ENCODE measurements at places on chromosomes 3 and 15.

DNA sequence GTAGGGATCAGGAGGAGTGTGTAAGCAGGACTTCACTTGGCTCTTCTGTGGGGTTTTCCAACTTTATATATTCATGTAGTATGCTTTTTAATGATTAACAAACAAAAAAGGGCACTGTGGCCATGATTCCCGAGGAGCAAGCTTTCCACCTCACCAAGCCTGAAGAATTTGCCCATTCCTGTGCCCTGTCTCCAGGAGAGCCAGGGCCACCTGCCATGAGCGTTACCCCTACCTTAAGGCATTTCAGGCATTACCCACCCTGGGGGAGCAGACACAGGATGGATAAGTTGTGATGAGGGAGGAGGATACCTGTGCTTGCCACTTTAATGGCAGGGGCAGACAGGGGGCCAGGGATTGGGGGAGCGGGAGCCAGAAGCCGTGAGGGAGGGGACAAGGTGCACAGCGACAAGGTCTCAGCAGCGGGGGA is 3.0 kb downstream of the TRPM1 start:
- no peak for DNase-seq

DNA sequence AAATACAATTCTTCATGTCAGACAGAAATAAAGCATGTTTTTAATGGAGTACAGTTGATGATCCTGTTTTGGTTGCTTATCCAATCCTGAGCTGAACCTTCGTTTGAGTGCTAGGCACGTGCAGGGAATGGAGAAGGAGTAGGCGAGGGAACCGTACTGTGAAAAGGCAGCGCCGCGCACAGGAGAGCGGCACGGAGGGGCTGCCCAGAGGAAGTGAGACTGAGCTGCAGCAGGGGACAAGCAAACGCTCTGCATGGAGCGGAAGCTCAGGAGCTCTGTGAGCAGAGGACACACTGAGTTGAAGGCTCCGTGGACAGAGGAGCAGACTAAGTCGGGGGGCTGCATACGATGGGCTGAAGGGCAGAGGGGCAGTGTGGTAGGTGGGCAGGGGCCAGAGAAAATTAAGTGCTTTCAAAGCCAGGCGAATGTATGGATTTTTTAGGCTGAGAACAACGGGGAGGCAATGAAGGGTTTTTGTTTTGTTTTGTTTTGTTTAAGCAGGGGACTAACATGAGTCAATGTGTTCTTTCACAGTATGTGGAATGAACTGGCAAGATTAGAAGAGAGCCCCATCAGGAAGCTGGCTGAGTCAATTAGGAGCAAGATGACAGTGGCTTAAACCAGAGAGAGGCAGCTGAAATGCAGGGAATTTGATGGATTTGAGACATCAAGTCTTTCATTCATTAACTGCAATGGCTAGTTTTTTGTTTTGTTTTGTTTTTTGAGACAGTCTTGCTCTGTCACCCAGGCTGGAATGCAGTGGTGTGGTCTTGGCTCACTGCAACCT is 23.8 kb upstream of the TM2D3 start:
- no peak for DNase-seq

DNA sequence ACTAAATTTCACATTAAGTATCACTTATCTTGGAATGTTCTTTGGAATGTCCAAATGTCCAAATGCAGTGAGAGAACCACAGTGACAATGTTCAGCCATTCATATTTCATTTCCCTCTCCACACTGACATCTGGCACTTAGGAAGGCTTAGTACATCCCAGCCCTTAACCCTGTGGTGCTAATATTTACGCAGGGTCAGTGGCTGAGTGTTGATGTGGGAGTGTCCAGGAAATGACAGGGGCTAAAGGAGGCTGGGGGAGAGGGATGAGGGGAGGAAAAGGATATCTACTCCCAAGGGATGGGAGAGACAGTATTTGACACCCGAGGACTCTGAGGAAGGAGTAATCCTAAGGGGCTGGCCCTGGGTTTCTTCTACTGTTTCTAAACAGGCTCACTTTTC is 14.1 kb upstream of the CCR4 start:
- no peak for DNase-seq

GRCh38 chr3:155745795-155746550 is 1.1 kb upstream of the PLCH1 start:
- no peak for DNase-seq

GRCh38 chr15:72474912-72475628 is 940 bp downstream of the ARIH1 start:
- peak; percentile 82 for DNase-seq
